Breast epithelium (tissue), 4 donors: ENCODE measurements at places on chromosomes 12 and 14. TPM values are rescaled to one million over a fixed set of nuclear protein-coding genes. Genes with fewer than 3 reads are reported as not detected.

The TBC1D30 gene
- 16.4 TPM for total RNA-seq

DNA sequence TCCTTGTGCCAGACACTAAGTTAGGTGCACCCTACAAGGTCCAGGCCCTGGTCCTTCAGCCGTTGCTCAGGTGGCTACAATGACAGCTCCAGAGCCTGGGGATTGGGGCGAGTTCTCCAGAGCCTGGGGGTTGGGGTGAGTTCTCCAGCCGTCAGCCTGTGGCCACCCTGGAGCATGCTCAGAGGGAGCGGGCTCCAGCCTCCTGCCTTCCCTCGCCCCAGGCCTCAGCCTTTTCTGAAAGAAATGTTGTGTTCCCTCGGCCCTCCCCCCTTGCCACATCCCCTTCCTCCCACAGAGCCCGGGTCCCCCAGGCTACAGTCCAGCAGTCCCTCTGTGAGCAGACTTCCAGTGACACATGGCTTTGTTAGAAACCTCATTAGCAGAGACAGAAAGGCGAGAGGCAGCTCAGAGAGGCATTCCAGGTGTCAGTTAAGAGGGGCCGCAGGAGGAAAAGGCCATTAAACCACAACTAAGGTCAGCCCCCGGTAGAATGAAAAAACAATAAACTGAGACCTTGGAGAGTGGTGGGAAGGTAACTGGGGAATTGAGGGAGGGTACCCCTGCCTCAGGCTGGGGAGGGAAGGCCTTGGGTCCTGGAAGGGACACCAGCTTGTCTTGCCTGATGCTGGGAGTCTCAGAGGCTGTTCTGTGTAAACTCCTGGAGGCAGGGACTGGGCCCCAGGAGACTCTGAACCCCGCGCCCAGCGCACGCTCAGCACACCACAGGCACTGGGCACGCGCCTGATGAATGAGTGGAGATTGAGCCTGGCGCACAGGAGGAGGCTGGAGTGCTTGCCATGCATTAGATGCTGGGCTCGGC is 23.1 kb upstream of the COL2A1 start:
- H3K4me3 ChIP-seq, result no peak overlapping the region
- H3K27ac ChIP-seq, result no peak overlapping the region
- H3K4me1 ChIP-seq, result no peaks in the 10 kb centered on the region
- no peaks in the 10 kb centered on the region for H3K27me3 ChIP-seq

The ZC3H10 gene
- 4.8 TPM for total RNA-seq

GRCh38 chr12:90086281-90086680 is 377.6 kb upstream of the ATP2B1 start:
- H3K36me3 ChIP-seq, result no peaks in the 10 kb centered on the region
- H3K4me3 ChIP-seq, result no peak overlapping the region
- no peak overlapping the region for H3K27ac ChIP-seq
- no peaks in the 10 kb centered on the region for H3K27me3 ChIP-seq
- no peaks in the 10 kb centered on the region for H3K4me1 ChIP-seq

DNA sequence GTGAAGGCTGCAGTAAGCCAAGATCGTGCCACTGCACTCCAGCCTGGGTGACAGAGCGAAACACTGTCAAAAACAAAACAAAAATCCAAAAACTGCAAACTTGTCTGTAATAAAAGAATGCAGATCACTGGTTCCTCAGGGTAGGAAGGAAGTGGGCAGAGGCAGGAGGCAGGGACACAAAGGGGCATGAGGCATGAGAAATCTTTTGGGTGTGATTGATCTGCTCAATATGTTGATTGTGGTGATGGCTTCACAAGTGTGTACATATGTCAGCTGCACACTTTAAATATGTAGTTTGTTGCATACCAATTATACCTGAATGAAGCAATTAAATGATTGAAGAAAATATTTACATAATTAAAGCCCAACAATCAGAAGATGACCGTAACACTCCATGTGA is 117.6 kb downstream of the CMAS start:
- no peaks in the 10 kb centered on the region for H3K27me3 ChIP-seq
- no peak overlapping the region for H3K4me3 ChIP-seq
- H3K36me3 ChIP-seq, result no peaks in the 10 kb centered on the region
- DNase-seq, result no peak

DNA sequence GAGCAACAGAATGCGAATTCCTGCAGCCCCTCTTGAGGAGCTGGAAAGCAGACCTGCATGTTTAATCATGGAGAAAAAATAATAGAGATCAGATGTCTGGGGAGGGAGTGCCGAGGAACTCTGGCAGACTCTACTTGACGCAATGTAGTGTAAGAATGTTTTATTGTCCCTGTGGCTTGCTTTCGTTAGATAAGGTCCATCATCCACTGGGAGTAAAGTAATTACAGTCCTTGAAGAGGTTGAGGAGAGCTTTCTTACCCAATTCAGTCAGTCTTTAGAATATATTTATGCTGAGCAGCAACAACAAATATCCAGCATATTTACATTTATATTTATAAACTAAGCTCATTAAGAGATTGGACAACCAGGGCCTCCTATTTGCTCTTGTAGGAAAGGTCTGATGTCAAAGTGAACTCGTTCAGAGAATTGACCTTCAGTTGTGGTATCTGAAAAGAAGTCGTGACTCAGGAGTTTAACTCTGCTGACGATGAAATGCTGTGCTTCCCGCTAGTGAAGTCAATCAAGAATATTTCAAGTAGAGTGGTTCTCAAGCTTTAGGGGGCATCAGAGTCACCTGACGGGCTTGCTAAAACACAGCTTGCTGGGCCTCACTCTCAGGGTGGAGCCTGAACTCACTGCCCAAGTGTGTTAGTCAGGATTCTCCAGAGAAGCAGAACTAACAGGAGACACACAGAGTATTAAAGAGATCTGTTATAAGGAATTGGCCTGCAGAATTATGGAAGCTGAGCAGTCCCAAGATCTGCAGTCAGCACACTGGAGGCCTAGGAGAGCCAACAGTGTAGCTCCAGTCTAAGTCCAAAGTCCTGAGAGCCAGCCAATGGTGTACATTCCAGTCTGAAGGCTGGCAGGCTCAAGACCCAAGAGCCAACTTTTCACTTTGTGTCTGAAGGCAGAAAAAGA is 139.3 kb upstream of the LMNTD1 start:
- H3K4me3 ChIP-seq, result no peak overlapping the region
- no peak for DNase-seq
- H3K4me1 ChIP-seq, result no peaks in the 10 kb centered on the region
- no peak overlapping the region for H3K27ac ChIP-seq

The MEG3 gene
- 49.8 TPM for total RNA-seq

The DDN gene
- not detected for total RNA-seq

The HECTD1 gene
- total RNA-seq, result 252 TPM

GRCh38 chr12:120376416-120376815 is 7.5 kb upstream of the MSI1 start:
- no peaks in the 10 kb centered on the region for H3K4me1 ChIP-seq
- no peak overlapping the region for H3K4me3 ChIP-seq
- no peaks in the 10 kb centered on the region for H3K27me3 ChIP-seq
- H3K36me3 ChIP-seq, result no peaks in the 10 kb centered on the region

- H3K27me3 ChIP-seq, result no peaks in the 10 kb centered on the region
- H3K36me3 ChIP-seq, result no peaks in the 10 kb centered on the region
- H3K27ac ChIP-seq, result no peak overlapping the region
- no peak for DNase-seq
Observed at GRCh38 chr14:73610687-73611086, 1.6 kb upstream of the ACOT6 start.

DNA sequence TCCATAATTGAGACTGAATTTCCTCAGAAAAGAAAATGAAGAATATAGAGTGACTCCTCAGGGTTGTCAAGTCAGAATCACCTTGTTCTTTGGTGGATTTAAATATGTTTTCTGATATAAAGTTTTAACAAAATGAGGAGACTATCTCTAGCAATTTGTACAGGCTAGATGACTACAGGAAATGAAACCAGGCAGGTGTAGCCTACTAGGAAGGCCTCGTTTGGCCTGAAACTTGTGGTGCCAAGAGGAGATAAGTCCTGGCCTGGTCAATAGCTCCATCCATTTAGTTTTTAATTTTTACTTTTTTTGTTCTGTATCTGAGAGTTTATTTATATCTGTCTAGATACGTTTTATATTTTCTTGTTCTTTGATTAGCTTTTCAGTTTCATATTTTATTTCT is 41.5 kb downstream of the SNAPC1 start:
- no peak for DNase-seq
- no peaks in the 10 kb centered on the region for H3K36me3 ChIP-seq
- H3K4me1 ChIP-seq, result no peaks in the 10 kb centered on the region
- no peak overlapping the region for H3K27ac ChIP-seq
- H3K27me3 ChIP-seq, result no peaks in the 10 kb centered on the region
- H3K4me3 ChIP-seq, result no peak overlapping the region
